ENCODE measurements at places on chromosomes 6 and 20.

GRCh38 chr6:111406200-111406721, 76.8 kb downstream of the REV3L start:
- peak; percentile 68 for DNase-seq

DNA sequence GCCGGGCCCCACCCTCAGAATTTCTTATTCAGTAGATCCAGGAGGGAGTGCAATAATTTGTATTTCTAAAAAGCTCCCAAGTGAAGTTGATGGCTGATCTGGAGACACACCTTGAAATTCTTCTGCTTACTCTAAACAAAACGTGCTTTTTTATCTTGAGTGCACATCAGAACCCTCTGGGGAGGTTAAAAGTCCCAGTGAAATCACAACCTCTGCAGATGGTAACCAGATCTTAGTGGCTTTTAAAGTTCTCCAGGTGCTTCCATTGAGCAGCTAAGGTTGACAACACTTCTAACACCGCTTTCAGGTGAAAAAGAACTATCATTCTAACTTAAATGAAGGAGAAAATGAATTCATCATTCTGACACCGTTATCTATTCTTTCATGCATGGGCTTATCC, 45.6 kb upstream of the ESR1 start:
- no peak for DNase-seq

- no peak for DNase-seq
Measured at GRCh38 chr6:144722154-144722737, 437.1 kb downstream of the UTRN start.

DNA sequence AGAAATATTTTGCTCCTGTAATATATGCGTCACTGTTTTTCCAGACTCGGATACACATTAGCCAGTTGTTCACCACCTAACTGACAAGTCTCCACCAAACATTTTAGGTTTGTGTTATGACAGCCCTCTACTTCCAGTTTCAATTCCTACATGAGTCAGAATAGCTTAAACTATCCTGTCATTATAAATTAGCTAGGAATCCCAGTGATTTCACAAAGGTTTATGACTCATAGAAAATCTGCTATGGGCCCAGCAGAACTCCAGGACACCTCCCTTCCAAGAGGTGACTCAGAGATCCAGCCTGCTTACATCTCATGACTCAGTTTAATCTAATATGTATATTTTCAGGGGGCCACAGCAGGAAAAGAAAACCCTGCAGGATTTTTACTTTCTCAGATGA, 17.4 kb upstream of the PLCB4 start:
- no peak for DNase-seq

DNA sequence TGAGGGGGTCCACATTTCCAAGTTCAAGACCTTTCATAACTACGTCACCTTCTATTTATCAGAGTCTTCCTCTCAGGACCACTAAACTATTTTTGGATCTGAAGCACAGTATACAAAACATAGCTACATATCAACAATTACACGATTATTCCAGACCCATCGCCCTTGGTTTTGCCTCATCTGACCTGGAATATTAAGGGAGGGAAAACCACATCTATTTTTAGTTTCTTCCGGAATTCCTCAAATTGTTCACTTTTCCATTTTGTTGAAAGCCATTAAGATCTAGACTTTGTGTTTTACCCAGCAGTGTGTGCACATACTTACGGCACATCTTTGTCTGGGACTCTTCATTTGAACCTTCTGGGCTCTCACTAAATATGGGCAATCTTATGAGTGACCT, 12.0 kb upstream of the ADGRF5 start:
- no peak for DNase-seq

GRCh38 chr6:101826678-101827077, 433.2 kb downstream of the GRIK2 start:
- DNase-seq: no peak

- DNase-seq: no peak
Measured at GRCh38 chr6:124941259-124941658, 21.0 kb upstream of the RNF217 start.

- peak; percentile 57 for DNase-seq
Measured at GRCh38 chr20:44586289-44586911, 4.0 kb downstream of the PKIG start.

DNA sequence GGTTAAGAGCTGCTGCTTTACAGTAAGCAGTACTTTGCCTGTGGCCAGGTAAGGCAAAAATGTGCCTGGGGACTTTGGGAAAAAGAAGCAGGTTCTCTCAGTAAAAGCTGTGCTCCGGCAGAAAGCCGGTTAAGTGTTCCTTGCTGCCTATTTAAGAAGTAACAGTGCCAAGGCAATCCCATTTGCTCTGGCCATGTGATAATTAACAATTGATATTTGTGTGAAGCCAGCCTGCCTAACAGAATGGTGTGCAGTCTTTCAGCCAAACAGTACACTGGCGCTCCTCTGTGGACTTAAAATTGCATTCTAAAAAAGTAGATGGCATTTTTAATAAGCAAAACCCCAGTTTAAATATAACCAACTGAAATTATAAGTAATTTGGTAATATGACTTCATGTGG, 430.3 kb downstream of the PLCB1 start:
- no peak for DNase-seq

DNA sequence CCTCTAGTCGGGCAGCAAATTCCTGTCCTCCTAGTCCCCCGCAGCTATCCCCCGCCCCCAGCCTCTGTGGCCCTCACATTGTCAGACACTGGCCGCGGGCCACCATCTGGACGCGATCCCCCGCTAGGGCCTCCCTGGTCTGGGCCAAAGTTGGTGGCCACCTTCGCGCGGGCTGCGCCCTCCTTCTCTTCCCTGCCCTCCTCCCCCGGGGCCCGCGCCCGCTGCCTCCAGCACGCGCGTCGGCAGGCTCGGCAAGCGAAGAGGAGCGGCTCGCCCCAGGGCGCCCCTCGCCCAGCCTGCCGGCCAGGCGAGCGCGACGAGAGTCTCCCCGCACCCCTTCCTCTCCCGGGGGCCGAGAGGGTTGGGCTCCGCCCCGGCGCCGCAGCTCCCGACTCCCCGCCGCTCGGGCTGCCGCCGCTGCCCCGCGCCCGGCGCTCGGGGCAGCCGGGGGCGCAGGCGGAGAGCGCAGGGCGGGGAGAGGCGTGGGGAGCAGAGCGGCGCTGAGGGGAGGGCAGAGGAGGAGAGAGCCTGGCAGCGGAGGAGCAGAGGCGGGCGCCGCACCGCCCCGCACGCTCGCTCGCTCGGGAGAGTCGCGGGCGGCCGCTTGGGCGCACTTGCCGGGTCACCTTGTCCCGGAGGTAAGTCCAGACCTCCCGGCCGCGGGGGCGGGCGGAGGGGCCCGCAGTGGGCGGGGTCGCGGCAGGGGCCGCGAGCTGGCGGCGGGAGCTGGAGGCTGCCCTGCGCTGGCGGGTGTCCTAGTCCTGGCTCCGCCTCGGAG, at the start of gene SYNDIG1:
Gene SYNDIG1 (plus strand): TSS at position 514 of the 778 bp plus-strand sequence. CDS start 73,469 bp downstream, outside the sequence.
- DNase-seq: no peak

DNA sequence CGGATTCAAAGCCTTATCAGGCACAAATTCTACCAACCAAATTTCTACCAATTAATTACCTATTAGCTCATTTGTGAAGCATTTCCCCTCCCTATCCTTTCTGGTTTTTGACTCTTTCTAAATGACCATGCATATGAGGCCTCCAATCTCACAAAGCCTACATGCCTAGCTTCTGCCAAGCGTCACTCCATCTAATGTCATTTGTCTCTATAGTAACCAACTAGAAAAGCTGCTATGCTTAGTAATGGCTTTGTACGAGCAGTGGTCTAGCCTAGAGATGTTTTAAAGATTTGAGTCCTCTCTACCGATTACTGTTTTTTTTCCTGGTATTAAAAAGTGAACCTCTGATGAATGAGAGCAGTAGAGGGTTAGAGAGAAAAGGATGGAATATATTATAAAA, 4.8 kb upstream of the ASF1A start:
- no peak for DNase-seq

GRCh38 chr6:51818520-51819022, 268.8 kb downstream of the PKHD1 start:
- no peak for DNase-seq

GRCh38 chr6:136326038-136326553, 36.5 kb upstream of the BCLAF1 start:
- DNase-seq: no peak

GRCh38 chr6:11791354-11792107, 12.9 kb upstream of the ADTRP start:
- no peak for DNase-seq

GRCh38 chr6:38853236-38853635, 138.1 kb downstream of the DNAH8 start:
- no peak for DNase-seq

GRCh38 chr20:6705926-6706548, 61.4 kb upstream of the BMP2 start:
- no peak for DNase-seq

GRCh38 chr6:21053612-21054011, 519.4 kb downstream of the CDKAL1 start:
- no peak for DNase-seq

DNA sequence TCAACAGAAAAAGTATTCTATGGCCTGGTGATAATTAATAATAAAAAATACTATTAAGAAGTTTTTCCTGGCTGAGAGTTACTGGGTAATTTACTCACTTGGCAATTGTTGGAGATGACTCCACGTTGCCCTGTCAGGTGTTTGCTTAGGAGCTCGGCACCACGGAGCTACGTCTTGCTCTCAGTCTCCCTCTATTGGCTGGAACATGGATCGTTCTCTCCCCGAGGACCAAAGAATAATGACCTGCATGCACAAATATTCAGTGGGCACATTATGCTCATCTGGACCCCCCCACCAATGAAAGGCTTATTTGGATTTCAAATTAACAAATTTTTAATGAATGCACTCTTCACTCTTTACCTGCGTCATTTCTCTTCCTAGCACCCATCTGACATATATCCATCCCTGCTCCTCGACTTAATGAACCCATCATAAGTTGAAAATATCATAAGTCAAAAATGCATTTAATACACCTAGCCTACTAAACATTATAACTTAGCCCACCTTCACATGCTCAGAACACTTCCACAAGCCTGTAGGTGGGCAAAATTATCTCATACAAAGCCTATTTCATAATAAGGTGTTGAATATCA, 71.0 kb upstream of the CD83 start:
- peak; percentile 72 for DNase-seq

DNA sequence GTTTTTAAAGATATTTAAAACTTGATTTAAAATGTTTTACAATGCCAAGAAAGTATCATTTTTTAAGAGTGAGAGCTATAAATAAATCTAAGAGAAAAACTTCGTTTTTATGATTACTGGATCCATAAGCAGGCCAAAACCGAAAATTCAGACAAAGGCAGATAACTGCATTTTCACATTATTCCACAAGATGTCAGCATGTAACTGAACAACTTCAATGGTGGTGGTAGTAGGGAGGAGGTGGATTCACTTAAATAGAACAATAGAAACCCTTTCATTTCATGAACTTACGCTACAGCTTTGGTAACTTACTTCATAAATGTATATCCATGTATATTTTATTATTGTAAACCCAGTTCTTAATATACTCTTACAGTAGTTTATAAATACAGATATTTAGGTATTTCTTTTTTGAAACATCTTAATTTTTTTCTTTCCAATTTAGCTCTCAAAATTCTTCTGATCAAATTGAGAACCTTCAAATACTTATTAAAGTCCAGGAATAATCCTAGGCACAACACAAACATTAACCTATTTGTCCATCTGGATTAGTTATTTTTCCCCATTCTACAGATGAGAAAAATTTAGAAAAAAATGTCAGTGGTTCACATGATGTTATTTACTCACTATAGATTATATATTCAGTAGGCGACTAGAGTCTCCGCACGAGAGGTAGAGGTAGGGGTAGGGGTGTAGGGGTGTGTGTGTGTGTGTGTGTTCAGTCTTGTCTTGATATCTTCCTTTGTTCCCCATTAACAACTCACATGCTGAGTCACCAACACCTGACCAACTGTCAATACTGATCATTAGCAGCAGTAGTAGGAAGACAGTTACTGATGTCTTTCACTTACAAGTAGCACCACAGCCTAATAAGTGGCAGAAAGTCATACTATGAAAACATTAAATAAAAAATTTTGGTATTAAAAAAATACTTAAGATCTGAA, 111.5 kb downstream of the ARHGAP18 start:
- peak; percentile 55 for DNase-seq

DNA sequence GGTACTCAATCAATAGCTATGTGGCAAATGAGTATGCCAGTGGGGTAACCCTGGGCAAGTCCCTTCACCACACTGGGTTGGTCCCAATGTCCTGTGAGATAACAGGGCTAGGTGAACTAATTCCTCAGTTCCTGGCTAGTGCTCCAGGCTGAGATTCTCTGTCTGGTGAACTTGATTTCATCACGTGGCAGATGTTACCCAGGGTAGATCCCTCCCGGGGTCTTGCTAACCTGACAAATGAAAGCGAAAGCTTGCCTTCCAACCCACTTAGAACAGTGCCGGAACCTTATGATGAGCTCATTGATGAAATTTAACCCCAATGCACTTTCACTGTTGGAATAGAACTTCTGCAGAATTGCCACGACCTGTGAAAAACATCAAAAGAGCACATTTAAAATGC, 6.6 kb upstream of the ANKRD60 start:
- DNase-seq: no peak

DNA sequence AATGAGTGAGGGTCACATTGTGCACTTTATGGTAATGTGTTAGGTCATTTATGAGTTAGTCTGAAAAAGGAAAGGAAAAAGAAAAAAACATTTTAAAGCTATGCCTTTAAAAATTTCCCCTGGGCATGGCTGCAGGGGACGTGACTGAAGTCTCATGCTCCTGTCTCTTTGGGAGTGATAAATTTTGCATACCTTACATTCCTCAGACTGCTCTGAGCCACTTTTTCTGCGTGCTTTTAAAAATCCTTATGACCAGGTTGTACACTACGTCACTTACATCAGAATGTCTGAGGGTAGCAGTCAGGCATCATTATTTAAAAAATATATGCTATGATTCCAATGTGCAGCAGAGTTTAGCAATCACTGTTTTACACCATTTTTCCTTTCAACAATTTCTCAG, 121.2 kb downstream of the RFPL4B start:
- DNase-seq: no peak

DNA sequence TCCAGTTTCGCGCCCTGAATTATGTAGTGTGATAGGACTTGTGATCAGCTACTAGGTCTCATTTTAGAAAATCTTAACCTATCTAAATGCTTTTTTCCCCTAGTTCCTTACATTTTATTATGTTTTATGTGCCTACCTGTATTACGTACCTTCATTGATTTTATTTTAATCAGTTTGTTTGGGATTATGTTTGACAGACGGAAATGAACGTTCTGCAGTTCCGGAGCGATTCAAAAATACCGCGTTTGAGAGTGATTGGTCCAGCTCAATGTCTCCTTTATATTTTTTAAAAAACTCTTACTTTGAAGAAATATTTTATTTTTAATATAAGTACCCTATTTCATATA, 114.3 kb upstream of the BTN3A2 start:
- no peak for DNase-seq

DNA sequence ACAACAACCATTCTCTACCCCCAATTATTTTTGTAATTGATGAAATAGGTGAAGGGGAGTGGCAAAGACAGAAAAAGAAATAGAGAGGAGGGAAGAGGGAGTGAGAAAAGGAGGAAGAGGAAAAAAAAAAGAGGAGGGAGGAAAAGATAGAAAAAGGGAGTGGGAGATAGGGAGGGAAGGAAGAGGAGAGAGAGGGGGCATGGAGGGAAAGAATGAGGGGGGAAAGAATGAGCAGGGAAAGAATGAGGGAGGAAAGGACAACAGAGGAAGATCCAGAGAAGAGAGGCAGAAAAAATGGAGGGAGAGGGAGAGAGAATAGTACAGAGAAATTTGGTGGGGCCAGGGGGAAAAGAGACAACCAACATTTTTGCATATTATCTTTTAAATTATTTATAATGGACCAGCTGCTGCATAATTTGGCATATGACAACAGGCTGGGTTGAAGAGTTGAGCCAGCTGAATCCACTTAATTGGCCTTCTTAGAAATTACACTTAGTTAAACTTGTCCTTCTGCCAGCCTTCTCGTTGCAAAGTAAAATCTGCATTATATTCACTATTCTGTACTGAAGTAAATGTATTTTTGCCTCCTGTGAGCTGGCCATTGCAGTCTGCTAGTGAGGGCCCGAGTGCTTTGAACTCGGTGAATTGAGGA, 101.0 kb downstream of the ARHGAP18 start:
- no peak for DNase-seq

Measured in GM10248 (cell line).